Skin of body (tissue), 3 donors: ENCODE measurements at places on chromosomes 2 and 18.

DNA sequence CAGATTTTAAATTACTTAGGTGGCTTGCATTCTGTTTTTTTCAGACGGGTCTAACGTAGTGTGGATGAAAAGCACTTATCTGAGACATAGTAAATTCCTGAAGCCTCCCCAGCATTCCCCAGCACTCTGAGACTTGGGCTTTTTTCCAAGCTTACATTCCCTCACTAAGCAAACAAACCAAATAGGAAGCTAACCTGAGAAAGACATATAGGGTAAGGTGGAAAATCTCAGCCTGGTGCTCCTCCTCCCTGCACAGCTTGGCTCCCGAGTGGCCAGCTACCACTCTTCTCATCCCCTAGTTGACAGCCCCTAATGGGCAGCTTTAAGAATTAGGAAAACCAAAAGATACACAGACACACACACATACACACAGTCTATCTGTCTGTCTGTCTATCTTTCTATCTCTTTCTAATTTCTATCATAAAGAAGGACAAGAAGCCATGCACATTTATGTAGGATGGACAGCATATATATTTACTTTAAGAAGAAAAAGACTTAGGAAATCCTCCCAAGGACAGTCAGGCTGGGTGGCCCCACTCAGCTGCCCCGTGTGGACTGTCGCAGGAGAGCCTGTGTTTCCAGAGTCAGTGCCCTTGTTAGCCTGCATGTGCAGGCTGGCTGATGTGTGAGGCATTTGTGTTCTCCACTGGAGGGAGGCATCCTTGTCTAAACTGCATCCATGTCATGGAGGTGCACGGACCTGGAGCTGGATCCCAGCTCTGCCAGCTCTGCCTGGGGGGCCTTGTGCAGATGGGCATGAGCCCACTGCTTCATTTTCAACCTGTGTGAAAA lies 8.2 kb downstream of the CNNM3 start:
- DNase-seq, result no peak

GRCh38 chr2:129906139-129906860 lies 73.2 kb upstream of the RAB6C start:
- DNase-seq, result no peak

GRCh38 chr2:8752385-8752784 lies 70.5 kb downstream of the ID2 start:
- no peak for DNase-seq

DNA sequence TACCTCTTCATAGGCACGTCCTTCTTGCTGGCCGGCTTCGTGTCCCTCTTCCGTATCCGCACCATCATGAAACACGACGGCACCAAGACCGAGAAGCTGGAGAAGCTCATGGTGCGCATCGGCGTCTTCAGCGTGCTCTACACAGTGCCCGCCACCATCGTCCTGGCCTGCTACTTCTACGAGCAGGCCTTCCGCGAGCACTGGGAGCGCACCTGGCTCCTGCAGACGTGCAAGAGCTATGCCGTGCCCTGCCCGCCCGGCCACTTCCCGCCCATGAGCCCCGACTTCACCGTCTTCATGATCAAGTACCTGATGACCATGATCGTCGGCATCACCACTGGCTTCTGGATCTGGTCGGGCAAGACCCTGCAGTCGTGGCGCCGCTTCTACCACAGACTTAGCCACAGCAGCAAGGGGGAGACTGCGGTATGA lies 2.3 kb downstream of the FZD7 start:
- no peak for DNase-seq

- DNase-seq, result peak; percentile 51
These were observed 87.2 kb upstream of the EPB41L3 start for GRCh38 chr18:5630900-5631413.

DNA sequence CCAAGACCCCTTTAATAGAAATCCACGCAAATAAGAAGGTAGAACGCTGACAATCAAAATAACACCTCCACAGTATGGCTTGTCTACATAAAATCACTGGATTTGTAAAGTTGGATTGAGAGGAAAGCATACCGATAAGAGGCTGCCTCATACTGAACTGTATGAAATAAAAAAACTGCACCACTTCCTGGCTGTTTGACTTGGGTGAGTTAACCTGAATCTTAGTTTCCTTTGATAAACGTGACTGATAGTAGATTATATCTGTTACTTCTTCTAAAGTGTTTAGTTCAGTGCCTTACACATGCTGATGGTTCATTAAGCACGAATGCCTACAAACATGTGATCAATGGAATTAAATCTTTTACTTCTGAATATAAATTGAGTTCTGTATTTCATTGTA lies 140.4 kb upstream of the RNF152 start:
- DNase-seq, result no peak

- DNase-seq, result no peak
These were observed 214.7 kb downstream of the SS18 start for GRCh38 chr18:25875551-25876240.

DNA sequence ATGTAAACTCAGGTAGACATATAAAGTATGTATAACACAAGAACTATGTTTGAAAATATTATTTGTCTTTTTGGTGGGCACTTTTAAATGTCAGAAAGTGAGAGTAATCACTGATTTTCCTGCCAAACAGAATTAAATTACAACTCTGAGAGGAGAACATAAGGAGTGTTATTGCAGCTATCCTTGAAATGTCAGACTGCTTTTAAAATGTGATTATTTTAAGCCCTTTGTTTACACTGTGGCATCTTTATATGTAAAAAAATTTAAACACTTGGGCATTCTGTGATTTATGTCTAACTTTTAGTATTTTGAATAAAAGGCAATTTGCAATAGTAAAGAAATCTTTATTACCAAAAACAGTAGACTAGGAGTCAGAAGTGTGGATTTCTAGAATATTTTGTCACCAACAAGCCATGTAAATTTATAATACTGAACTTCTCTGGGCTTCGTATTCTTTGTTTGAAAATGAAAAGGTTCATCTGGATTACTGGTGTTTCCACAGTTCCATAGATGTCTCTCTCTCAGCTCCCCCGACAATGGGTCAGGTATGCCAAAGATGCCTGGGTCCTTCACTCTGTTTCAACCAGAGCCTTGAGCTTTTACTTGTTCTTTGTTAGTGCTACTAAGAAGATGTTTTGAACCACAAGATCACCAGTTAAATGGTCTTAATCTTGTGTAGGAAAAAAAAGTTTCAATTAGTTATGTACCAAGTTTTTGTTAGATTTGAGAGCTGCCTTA lies 38.8 kb downstream of the GULP1 start:
- DNase-seq, result no peak

GRCh38 chr2:7984693-7985353 lies 697.0 kb upstream of the ID2 start:
- DNase-seq, result no peak

DNA sequence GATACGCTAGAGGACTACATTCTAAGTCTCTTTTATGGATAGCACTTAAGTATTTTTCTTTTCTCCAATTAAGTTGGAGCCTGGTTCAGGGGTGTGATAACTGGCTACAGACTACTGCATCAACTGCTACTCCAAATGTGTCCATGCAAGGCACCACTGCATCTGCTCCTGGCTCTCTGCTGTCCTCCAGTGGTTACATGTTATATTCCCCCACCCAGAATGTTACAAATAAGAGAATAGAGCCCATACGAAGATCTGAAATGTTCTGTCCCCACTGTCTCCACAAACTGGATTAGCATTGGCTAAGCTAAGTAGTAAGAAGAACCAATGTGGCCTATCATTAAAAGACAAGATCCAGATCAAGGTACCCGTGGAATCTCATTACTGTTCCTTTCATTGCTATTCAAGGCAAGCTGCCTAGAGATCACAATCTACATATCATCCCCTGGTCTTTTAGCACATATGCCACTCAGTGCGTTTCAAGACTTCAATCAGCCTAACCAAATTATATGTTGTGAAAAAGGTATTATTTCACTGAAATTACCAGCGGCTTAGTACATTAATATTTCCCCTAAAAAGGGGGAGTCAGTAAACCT lies 308.3 kb upstream of the SLC8A1 start:
- no peak for DNase-seq

GRCh38 chr2:66803726-66804125 lies 368.8 kb downstream of the MEIS1 start:
- DNase-seq, result no peak

DNA sequence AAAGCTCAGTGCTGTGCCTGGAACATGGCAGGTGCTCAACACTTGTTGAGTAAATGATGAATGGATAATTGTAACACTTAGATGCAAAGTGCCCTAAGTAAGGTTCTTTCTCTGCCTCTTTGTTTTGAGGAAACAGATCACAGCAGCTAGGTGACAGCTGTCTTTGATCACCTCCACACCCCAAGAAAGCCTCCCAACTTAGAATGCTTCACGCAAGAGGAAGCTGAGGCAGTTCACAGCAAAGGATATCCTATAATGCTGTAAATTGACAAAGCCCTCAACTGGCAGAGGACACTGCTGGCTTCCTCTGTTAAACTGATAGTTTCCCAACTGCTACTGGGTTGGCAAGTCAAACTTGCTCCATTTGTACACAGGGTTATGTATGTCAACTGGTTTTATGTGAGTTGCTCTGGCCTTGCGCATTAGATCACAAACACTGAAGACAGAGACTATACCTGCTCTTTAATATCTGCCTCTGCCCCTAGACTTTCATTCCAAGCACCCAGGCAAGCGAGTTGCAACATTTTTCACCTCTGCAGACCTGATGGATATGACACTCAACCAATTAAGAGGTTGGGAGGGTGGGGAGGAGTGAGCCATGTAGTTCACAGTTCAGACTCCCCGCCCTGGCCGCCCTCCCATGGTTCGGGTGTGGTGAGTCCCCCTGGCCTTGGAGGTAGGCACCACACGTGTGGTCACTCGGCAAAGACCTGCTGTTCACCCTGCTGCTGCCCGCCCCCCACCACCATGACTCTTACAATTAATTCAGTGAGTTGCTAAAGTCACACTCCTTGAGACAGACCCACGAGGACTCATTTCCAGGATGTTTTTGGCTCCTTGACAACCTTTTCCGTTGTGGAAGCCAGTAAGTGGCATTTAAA lies 4.8 kb upstream of the MALL start:
- DNase-seq, result no peak

- DNase-seq, result no peak
These were observed 12.2 kb downstream of the ASIC4 start for GRCh38 chr2:219526320-219527075.

DNA sequence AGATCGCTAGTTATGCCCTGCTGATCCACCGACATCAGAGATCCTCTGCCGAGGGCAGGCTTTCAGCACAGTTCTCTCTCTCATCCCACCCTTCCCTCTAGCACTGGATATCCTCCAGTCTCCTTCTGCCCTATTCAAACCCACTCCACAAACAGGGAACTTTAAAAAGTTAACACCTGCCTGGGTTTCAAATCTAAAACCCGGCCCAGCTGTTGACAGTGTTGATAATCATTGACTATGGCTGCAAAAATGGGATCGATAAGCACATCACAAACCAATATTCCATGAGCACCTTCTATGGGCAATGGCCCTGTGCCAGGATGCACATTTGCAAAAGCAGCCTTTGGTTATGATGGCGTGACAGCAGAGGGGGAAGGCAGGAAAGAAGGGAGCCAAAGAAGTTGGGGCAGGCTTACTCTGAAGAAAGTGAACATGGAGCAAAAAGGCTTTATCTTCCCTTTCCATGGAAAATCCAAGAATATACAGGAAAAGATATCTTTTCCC lies 482.3 kb upstream of the KLHL29 start:
- no peak for DNase-seq

- no peak for DNase-seq
These were observed 50.6 kb downstream of the CELF4 start for GRCh38 chr18:37514953-37515352.

DNA sequence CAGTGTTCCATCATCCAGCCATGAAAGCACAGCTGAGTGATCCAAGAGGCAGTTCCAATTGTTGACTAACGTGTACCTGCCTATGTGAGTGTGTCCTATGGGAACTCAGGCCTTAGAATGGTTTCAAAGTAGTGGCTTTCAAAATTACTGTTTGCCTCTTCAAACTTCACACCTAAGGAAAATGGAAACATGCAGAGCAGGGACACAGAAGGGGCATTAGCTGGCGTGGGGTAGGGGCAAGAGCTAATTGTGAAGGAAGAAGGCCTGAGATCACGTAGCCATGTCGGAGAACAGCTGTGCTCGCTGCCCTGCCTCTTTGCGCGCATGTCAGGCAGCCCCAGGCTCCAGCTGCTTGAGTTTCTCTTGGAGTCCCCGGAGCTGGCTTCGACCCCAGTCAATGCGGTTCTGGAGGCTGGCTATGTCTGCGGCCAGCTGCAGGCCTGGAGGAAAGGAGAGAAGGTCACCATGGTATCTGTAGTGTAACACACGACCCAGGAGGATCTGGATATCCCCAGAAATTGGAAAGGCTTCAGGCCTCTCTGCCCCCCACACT lies 3.8 kb upstream of the IMP4 start:
- no peak for DNase-seq

DNA sequence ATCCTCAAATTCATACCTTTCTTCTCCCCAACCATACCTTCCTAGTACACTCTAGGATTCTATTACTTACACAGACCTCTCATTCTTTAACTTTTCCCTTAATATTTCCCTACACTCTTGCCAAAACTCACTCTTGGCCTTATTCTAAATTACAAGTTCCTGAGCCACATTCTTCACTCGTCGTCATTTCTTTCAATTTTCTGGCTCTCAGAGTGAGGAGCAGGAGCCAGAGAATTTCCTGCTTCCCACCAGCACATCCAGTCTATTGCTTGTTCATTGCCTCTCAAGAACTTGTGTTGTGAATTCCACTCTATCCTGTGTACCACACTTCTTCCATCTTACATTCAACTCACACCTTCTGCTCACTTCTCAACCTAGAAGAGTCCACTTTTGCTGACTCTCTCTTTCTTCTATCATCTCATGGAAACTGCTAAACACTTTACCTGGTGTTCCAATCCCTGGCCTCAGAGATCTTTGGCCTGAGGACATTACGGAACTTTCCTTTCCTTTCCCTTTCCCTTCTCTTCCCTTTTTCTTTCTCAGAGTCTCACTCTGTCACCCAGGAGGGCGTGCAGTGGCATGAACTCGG lies 171.6 kb downstream of the PLCL1 start:
- DNase-seq, result peak; percentile 36

DNA sequence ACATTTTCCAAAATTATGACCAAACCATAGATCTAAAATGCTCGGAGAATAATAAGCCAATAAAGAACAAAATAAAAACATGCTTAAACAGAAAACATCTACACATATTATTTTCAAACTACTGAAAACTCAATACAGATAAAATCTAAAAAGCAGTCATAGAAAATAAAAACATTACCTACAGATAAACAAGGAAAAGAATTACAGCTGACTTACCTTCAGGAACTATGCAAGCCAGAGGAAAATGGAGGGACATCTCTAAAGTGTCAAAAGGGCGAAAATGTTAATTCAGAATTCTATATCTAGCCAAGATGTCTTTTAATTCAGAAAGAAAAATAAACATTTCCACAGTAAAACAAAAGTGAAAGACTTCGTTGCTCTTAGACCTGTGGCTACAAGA lies 112.9 kb upstream of the GYPC start:
- DNase-seq, result no peak
